ENCODE measurements at places on chromosomes 4 and X.

DNA sequence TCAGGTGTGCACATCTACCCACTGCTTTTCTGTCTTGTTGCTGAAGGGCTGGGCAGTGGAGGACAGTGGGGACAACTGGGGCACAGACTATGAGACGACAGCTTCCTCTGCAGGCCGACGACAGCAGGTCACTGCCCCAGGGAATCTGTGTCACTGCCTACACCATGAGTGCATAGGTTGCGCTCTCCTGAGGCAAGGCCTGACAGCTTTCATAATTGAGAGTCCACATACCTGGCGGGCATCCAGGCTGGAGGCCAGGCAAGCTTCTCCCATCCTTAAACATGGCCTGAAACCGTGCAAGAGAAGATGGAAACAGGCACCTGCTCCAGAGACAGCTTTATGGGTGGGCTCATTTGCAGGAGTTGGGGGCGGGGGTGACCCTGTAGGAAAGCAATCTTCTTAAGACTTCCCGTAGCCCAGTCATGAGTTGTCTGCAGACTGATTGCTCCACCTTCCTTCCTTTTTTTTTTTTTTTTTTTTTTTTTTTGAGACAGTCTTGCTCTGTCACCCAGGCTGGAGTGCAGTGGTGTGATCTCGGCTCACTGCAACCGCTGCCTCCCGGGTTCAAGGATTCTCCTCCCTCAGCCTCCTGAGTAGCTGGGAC is 2.9 kb downstream of the ANOS1 start:
- no peak for DNase-seq

DNA sequence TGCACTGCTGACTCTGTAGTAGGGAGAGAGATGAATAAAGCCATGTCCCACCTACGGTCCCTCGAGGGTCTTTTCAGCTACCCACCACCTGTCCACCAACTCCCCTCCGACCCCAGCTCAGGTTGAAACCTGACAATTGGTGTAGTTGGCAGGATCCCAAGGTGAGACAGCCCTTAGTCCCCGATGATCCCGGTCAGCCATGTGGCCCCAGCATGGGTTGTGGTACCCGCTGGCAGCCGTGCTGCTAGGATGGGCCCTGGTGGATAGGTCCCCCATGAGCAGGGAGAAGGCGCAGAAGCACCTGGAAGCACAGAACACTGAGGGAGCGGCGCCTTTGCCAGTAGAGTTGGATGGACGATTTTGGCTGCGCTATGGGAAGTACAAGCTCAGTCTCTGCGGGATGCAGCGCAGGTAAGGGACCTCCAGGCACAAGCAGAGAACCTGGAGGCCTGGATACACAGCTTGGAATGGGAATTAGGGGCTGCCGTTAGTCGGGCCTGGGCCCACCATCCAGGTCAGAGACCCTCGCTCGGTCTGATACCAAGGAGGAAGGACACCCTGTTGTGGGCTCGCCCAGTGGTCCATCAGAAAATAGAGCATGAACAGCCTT is 694.6 kb upstream of the AGA start:
- no peak for DNase-seq

- no peak for DNase-seq
Measured at GRCh38 chrX:18828832-18829404, 121.5 kb downstream of the PPEF1 start.

DNA sequence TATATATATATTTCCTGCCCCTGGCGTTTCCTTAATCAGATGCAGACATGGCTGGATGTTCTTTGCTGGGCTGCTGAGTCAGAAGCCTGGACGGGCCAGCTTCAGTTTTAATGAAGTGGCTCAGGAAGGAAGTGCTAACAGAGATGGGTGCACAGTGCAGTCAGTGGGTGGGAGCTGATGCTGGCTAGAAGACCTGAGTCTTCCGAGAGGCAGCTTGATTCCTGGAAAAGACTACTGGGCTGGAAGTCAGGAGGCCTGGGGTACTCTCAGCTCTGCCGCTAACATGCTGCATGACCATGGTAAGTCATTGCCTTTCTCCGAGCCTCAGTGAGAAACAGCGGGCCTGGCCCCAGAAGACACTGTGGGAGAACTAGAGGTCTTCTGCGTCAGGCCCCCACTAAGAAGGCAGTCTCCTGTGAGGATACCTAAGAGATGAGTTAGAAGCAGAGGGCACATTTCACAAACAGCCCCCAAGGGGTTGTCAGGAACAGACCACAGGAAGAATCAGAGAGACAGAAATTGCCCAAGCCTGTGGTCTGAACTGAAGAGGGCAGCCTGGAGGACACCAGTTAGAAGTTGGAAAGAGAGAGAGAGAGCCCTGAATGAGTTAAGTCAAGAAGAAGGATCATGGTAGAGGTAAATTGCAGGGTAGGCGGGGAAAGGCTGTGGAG is 8.3 kb upstream of the CD40LG start:
- DNase-seq = no peak

- DNase-seq = no peak
Measured at GRCh38 chrX:11266573-11267003, 26.6 kb upstream of the AMELX start.

DNA sequence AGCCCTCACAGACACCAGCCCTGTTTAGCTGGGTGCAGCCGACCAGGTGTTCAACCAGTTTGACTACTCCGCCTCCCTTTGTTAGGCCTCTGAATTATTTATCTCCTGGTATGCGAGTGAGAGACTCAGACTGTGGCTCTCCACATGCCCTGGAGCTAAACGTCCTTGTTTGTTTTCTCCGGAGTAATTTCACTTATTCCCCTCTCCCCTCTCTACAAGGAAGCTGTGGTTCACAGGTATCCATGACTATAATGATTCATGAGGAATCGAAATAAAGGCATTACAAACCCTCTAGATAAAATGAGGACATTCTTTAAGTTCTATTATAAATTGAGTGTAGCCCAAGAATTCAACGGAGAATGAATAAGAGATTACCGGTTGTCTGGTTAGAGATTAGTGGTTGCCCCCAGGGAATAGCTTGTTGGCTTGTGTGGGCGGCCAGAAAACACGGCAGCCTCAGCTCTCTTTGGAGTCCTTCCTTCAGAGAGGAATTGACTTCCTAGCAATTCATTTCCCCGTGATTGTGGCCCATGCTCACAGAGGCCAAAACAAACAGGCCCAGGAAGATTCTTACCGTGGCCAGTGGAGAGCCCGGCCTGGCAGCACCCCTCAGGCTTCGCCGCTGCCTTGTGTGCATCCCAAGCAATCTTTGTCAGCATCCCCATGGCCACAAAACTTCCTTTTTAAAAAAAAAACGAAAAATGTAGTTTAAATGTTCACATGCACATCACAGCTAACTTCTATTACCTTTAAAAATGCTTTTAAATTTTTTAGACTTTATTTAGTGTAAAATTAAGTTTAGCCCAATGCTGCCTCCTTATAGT is 60.2 kb upstream of the CBR4 start:
- no peak for DNase-seq

- DNase-seq = no peak
Measured at GRCh38 chrX:13469963-13470684, 99.3 kb upstream of the EGFL6 start.

DNA sequence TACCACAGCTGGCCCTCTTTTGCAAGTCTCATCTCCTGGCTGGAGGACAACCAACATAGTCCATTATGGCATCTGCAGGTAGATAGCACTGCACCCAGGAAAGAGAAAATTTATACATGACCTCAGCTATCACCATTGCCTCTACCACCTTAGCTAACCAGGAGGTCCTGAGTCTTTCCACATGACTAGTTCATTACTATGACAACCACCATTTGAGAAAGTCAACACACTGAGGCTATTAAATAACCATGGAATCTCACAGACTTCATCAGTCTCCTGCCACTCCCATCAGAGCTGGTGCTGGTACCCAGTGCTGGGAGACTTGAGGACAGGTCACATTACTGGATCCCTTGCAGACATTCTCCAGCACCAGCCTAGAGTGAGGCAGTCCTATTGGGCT is 285.9 kb downstream of the GBA3 start:
- DNase-seq = no peak

DNA sequence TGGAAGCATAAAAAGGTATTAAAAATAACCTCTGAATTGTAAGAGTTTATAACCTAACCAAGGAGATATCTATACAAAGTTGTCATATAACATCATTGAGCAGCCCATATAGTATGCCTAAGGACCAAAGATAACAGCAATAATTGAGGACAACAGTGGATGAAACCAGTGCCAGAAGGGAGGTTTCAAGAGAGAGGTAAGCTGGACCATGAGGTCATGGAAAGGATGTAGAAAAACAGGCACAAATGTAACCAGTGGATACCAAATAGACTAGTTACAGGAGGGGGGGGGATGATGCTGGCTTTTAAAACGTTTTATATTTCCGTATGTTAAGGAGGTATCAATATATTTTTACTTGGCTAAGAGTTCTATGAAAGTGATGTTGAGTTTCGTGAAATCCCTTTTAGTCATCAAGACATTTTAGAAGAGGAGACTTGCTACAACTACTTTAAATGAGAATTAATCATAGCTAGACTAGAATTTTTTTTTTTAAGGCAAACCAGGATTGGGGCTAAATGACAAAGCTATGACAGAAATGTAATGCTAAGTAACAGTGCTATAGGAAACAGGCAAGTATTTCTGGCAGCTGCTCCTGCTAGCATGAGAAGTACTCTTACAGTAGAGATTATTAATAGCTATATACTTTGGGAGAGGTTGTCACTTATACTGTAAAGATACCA is 161.1 kb downstream of the FBXW7 start:
- DNase-seq = no peak

GRCh38 chrX:40304115-40304514 is 206.4 kb upstream of the BCOR start:
- no peak for DNase-seq

DNA sequence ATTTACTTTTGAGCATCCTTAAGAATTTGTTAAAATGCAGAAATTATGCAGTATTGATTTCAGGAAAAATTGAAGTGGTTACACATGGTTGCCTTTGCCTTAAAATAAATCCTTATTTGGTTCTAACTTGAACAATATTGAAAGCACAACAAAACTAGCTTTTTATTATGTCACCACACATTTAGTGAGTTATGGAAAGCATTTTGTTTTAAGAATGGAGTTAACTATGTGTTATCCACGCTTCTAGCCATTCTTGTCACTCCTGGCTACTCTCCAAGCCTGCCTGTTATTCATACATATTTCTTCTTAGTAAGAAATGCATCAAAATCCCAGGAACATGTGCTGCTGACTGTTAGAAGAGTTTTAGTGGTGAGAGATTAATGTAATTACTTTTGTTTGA is 73.9 kb downstream of the FAT4 start:
- DNase-seq = no peak

- DNase-seq = no peak
Measured at GRCh38 chr4:14636563-14636962, 365.7 kb upstream of the CPEB2 start.

GRCh38 chr4:122842984-122843531 is 16.4 kb downstream of the FGF2 start:
- DNase-seq = no peak

GRCh38 chr4:165426331-165426730 is 47.5 kb downstream of the CPE start:
- DNase-seq = no peak

DNA sequence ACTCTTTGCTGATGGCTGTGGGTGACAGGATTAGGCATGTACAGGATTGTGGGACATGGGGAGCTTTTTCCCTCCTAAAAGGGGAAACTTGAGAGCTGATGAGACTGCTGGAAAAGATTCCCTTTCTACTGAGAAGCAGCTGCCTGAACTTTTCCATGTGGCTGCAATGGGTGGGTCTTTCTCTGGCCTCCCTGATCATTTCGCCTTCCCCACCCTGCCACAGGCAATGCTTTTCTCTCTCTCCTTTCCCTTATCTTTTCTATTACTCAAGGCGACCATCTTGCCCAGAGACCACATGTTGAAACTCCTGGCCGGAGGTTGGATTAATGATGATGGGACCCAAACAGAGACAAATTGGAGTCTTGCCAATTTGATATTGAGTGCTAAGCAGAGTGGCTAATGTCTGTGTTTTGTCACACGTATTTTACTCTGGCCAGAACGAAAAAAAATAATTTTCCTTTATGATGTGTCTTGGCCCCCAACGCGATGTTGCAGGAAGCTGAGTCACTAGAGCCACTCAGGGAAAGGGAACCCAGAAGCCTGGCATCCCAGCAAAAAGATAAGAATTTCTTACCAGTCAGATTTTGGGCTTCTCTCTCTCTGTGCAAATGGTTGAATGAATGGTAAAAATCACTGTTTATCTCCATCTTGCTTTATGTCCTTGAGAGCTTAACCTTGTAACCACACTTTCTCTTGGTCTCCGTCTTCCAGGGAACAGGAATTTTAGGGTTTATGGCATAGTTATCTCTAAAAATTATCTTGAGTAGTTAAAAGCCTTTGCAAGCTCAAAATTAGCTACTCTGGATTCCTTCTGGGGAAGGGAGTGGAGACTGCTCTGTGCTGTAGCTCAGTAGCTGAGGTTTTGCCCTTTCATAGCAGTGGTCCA is 19.4 kb upstream of the ATP8A1 start:
- DNase-seq = no peak

DNA sequence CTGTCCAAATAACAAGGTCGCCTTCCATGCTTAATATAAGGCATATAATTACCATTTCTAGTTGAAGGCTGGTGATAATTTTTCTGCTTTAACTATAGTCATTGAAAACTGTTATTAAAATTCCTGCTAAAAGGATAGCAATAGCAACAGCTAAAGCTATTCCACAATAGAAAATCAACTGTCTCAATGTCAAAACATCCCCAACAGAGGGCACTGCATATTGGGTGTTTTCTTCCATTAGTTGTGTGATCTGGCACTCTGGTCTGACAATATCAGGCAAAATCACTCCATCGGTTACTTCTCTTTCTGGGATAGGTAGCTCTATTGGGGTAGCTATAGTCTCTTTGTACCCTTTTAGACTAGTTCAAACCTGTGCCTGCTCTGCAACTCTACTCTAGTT is 53.5 kb downstream of the TMPRSS11F start:
- no peak for DNase-seq

- DNase-seq = no peak
Measured at GRCh38 chr4:99863804-99864203, 30.4 kb downstream of the LAMTOR3 start.

DNA sequence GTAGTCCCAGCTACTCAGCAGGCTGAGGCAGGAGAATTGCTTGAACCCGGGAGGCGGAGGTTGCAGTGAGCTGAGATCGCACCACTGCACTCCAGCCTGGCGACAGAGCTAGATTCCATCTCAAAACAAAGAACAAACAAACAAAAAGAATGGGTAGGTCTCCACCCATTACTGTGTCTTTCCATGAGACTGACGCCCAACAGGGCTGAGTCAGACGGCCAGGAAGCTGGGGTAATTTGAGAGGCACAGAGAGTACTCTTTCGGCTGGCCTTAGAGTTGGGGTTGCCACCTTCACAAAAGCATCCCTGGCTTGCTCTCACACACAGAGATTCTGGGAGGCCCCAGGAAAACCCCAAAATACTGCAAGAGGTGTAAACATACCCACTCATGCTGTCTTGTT is 72.0 kb upstream of the DHRSX start:
- DNase-seq = no peak

All from stimulated activated CD4-positive, alpha-beta T cell treated with anti-CD3 and anti-CD28 coated beads, Interleukin-1b, Interleukin-23, amount 100 ng/mL, for 1 hour (primary cell).